ENCODE measurements at places on chromosomes 5 and 9.

GRCh38 chr9:99051851-99052250, 53.1 kb upstream of the TGFBR1 start:
- no peak for DNase-seq

DNA sequence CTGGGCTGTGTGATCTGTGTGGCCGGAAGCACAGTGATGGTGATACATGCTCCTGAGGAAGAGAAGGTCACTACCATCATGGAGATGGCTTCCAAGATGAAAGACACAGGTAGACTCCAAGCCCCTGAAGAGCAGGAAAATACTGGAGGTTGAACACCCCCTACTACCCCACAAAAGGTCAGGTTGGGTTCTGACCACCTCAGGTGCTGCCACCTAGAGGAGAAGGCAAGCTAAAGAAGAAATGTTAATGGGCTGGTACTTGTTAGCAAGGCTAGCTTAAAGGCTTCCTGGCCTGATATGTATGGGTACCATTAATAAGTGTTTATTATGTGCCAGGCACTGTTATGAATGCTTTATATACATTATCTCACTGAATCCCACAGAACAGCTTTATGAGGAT, 11.7 kb downstream of the NIPAL4 start:
- DNase-seq = no peak

- DNase-seq = no peak
Observed at GRCh38 chr5:15646371-15646770, 146.4 kb downstream of the FBXL7 start.

DNA sequence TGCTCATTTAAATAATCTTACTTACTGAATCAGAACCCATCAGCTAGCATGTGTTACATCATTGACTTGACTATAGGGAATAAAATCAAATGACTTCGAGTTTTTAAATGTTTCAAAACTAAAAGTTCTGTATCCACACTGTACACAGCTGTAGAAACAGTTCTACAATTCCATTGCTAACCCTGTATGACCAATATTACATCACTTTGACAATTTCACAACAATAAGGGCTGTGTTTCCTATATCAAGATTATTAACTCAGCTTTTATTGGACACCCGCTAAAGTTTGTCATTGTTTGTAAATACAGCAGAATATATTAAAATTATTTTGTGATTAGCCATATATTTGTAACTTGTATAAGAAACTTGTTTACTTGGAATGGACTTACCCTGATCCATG, 540.8 kb downstream of the PRELID2 start:
- DNase-seq = no peak

GRCh38 chr5:72238712-72239445, 81.2 kb downstream of the MRPS27 start:
- DNase-seq = no peak

DNA sequence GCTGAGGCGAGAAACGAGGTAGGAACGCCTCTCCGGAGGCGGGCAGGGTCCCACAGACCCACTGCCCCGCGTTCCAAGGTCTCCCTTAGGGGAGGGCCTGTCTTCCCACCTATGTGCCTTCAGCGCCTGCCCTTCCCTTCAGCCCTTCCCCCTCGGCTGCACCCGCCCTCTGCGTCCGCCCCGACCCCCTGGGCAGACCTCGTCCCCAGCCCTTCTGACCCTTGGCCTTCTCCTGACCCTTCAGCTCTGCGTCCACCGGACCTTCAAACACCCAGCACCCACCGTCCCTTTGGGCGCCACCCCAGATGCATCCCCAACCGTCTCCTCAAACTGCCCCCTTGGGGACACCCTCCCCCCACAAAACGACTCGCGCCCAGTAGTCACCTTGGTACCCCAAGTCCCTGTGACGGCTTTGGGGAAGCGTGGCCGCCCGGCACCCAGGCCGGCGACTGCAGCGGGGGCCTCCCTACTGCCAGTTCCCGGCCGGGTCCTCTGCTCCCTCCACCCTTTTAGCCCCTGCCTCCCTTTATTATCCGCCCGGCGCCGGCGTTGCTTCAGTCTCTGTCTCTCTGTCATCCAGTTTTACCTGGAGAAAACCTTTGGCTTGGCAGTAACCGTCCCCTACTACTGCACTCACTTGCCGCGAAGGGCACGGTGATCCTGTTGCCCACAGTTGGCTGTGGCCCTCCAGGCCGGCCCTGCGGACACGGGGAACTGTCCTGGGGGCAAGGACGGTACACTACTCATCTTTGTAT, 421 bp downstream of the RUSC2 start:
- no peak for DNase-seq

GRCh38 chr9:107847978-107848964, 358.7 kb upstream of the KLF4 start:
- DNase-seq = no peak

GRCh38 chr5:72746736-72747135, 69.7 kb upstream of the TNPO1 start:
- DNase-seq = no peak

- no peak for DNase-seq
Observed at GRCh38 chr5:13339093-13339492, 605.4 kb downstream of the DNAH5 start.

- no peak for DNase-seq
Observed at GRCh38 chr9:87714819-87715218, 11.1 kb upstream of the CTSL start.

All from bone marrow (tissue), 2 donors.